OCI-LY7 (cell line): ENCODE measurements at places on chromosomes 6 and 20. TPM values are rescaled to one million over a fixed set of nuclear protein-coding genes. Genes with fewer than 3 reads are reported as not detected.

DNA sequence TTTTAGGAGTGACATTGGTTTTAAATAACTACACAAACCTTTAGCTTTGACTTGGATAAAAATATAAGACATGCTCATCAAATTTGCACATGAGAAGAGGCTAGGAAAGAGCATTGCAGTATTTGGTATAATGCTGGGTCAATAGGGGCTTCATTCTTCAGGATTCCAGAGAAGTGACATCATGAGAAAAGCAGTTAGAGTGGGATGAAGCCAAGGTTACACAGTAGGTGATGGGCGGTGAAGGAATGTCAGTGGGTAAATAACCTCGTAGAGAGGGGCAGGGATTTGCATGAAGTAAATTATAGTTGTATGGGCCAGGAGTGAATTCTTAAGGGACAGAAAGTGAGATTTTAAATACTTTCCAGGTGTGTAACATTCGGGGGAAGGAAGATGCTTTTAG, 216.2 kb downstream of the RFPL4B start:
- DNase-seq, result no peak

Gene VWA7
- 3.7 and 6.5 TPM in 2 replicates for total RNA-seq

Gene ENPP5
- total RNA-seq, result 1.6 and 2.4 TPM in 2 replicates

DNA sequence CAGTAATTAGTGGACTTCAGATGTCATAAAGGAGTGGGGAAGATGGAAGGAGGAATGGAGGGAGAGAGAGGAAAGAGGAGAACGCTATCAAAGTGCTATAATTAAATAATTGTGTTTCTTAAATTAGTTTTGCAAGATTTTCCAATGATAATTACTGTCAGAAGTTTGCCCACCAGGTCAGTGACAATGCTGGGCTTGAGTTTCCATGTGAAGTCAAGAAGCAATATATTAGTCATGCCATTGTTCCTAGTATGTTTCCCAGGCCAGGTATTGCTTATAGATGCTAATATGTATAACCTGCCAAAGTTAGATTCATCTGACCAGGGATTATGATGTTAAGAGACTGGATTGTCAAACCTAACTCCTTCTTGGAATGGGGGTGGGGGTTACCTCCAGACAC, 131.9 kb downstream of the GJA10 start:
- DNase-seq, result no peak

GRCh38 chr20:3786126-3786484, 435 bp downstream of the CENPB start:
- DNase-seq, result no peak

DNA sequence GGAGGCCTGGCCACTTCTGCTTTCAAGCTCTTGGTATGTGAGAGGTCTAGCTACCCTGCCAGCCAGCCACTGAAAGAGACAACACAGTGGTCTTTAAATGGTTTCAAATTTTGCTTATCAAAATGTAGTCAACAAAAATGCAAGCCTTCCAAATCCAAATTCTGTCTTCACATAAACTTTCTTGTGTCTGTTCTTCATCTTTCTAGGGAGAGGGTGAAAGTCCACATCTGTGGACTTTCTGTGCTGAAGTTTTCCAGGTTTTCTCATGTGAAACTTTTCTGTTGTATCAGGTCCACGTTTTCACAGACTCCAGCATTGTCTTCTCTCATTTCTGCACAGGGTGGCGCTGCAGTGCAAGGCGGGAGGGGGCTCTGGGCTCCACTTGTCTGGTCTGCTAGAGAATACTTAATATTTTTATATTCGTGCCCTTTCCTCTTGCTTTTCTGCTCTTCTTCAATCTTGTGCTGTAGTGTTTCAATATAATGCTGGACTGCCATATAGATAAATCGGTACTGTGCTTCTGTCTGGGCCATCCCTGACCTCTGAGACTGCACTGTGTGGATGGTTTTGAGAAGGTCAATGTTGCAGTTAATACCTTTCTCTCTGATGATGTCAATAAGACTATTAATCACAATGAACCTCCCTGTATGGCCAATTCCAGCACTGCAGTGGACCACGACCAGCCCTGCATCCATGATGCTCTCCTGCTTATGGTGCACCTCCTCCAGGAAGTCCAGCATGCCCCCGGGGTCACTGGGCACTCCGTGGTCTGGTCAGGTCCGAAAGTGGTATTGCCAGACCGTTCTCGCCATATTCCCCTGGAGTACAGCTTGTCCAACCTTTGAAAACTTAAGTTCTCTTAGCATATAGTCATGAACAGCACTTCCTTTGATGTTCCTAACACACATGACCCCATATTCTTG, 161.6 kb upstream of the TNFAIP3 start:
- peak; percentile 60 for DNase-seq

- no peak for DNase-seq
Observed at GRCh38 chr6:81696524-81696923, 56.0 kb downstream of the TENT5A start.

GRCh38 chr6:10163203-10163962, 251.5 kb downstream of the TFAP2A start:
- DNase-seq, result no peak

Gene SLC22A7
- total RNA-seq, result not detected in 2 replicates

Gene NRN1
- total RNA-seq, result 14.1 and 24.8 TPM in 2 replicates

- no peak for DNase-seq
Observed at GRCh38 chr20:45032276-45032675, 66.0 kb downstream of the STK4 start.

GRCh38 chr6:155100591-155100990, 105.5 kb downstream of the TIAM2 start:
- no peak for DNase-seq

DNA sequence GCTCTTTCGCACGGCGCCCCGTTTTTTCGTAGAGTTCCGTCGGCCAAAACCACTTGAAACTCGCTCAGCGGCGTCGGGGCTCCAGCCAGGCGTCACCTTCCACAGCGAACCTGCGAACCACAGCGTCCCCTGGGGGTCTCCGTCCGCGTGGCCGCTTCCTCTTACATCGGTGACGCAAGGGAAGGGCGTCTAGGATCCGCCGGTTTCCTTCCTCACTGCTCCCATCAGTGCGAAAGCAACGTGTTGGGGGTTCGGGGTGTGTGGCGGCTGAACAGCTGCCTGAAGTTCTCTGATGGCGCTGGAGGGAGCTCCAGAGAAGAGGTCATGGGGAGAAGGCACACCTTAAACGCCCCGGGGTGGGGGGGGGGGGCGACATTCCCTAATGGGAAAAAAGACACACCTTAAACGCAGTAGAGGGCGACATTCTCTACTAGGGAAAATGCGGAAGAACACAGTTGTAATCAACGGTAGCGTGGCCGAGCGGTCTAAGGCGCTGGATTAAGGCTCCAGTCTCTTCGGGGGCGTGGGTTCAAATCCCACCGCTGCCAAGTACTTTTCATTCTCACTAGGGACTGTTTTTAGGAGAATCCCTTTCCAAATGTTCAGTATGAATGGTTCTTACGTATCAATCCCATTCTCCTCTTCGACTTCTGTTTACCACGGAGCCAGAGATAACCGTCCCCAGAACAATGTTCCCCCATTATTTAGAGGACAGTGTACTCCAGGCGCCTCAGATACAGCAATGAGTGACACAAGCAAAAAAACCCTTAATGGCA, 16.4 kb downstream of the ZNF311 start:
- DNase-seq, result no peak

Gene PRSS16
- total RNA-seq, result 12.0 and 13.3 TPM in 2 replicates

- DNase-seq, result no peak
Observed at GRCh38 chr20:18722371-18722770, 91.2 kb upstream of the SCP2D1 start.

Gene RNF144B
- 151 and 154 TPM in 2 replicates for total RNA-seq

GRCh38 chr6:7919871-7920270, 9.3 kb upstream of the TXNDC5 start:
- DNase-seq, result no peak

DNA sequence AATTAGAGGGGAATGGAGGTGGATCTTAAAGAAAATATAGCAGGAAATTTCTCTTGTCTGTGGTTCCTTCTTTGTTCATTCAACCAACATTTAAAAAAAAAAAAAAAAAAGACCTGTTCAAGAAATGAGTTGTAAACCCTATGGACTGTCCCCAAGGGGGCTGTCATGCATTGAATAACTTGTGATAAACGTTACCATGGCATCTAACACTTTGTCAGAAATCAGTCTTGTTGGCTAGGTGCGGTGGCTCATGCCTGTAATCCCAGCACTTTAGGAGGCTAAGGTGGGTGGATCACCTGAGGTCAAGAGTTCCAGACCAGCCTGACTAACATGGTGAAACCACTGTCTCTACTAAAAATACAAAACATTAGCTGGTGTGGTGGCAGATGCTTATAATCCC, 381.7 kb downstream of the BCKDHB start:
- no peak for DNase-seq

DNA sequence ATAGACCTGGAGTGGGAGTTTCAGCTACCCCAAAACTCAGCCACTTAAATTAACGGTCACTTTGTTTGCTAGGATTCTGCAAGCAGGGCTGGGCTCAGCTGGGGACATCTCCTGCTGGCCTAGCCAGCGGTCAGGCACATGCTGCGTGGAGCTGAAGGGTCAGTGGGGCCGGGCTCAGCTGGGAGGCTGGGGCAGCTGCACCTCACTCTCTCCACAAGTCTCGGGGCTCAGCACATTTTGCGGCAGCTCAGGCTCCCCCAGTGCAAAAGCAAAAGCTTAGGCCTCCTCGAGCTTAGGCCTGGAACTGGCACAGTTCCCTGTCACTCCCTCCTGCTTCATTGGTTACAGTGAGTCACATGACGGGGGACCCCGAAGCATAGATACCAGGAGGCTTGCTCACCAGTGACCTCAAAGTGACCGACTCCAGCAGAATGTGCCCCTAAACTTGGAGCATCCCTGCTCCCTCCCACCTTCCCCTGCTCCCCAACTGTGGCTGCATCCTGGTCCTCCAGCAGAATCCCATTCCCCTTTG, 80.6 kb upstream of the CST7 start:
- DNase-seq, result no peak

DNA sequence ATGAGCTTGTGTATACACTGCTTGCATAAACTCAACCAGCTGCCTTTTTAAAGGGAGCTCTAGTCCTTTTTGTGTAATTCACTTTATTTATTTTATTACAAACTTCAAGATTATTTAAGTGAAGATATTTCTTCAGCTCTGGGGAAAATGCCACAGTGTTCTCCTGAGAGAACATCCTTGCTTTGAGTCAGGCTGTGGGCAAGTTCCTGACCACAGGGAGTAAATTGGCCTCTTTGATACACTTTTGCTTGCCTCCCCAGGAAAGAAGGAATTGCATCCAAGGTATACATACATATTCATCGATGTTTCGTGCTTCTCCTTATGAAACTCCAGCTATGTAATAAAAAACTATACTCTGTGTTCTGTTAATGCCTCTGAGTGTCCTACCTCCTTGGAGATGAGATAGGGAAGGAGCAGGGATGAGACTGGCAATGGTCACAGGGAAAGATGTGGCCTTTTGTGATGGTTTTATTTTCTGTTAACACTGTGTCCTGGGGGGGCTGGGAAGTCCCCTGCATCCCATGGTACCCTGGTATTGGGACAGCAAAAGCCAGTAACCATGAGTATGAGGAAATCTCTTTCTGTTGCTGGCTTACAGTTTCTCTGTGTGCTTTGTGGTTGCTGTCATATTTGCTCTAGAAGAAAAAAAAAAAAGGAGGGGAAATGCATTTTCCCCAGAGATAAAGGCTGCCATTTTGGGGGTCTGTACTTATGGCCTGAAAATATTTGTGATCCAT, 15.3 kb downstream of the TNFAIP3 start:
- DNase-seq, result no peak

GRCh38 chr6:45714741-45715507, 300.7 kb downstream of the CLIC5 start:
- peak; percentile 75 for DNase-seq

GRCh38 chr6:27532820-27533538, 60.1 kb upstream of the ZNF184 start:
- DNase-seq, result no peak

DNA sequence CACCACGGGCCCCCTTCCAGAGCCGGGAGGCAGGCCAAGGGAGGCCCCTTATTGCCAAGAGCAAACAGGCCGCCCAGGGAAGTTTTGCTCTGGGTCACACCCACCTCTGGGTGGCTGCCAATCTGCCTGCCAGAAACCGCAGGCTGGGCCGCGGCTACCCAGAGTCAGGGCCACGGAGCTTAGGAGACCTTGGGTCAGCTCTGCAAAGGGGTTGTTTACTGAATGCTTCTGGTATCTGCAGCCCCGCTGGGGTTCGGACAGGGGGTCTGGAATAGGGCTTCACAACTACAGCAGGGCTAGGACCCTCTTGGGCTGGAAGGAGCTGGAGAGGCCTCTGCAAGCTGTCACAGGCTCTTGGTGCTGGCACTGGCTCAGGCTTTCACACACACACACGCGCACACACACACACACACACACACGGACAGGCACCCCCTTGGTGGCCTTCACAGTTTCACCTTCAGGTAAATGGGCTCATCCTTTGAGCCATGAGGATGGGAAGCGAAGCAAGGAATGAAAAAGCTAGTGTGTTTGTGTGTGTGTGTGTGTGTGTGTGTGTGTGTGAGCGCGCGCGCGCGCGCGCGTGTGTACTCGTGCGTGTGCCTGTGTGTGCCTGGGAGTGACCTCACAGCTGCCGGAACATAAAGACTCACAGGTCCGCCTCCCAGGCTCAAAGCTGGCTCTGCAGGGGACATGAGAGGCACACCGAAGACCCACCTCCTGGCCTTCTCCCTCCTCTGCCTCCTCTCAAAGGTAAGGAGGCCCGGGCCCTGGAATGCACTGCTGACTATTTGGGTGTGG, at the start of gene CCN5:
CCN5 (plus strand) TSS at position 669 of the 798 bp plus-strand sequence; CDS start at position 691, 22 bp downstream.
- no peak for DNase-seq

- DNase-seq, result no peak
Observed at GRCh38 chr6:34383161-34383631, 9.3 kb downstream of the NUDT3 start.

GRCh38 chr6:10300071-10300470, 114.8 kb downstream of the TFAP2A start:
- DNase-seq, result no peak

Gene SLC17A1
- total RNA-seq, result not detected in 2 replicates

Gene SLC22A3
- total RNA-seq, result not detected in 2 replicates

GRCh38 chr20:53171065-53171464, 198.9 kb downstream of the TSHZ2 start:
- no peak for DNase-seq

Gene MUC21
- not detected in 2 replicates for total RNA-seq

GRCh38 chr20:36113566-36114250, 40.8 kb upstream of the EPB41L1 start:
- DNase-seq, result peak; percentile 82

Gene MAK
- 0.10 and 0.18 TPM in 2 replicates for total RNA-seq

DNA sequence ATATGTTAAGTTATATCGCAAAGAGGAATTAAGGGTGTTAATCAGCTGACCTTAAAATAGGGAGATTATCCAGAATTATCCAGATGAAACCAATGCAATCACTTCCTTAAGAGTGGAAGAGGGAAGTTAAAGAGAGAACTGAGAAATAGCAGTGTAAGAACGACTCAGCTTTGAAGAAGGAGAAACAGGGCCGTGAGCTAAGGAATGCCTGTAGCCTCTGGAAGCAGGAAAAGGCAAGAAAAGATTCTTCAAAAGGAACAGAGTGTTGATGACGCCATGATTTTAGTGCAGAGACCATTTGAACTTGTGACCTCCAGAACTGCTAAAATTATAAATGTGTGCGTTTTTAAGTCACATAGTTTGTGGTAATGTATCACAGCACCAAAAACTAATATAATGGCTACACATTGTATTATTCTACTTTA, 32.7 kb downstream of the ILRUN start:
- no peak for DNase-seq

DNA sequence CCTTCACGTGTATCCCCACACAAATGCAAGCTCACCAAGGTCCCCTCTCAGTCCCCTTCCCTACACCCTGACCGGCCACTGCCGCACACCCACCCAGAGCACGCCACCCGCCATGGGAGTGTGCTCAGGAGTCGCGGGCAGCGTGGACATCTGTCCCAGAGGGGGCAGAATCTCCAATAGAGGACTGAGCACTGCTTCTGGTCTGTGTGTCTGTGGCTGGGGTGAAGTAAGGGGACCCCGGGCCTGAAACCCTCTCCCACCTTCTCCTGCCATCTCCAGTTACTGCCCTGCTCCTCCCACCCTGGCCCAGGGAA, 8.3 kb downstream of the MYL9 start:
- no peak for DNase-seq
